Activated B cell treated with CpG ODN at 0.5 μM for 24 hours (primary cell): ENCODE measurements at places on chromosomes 12 and 14.

DNA sequence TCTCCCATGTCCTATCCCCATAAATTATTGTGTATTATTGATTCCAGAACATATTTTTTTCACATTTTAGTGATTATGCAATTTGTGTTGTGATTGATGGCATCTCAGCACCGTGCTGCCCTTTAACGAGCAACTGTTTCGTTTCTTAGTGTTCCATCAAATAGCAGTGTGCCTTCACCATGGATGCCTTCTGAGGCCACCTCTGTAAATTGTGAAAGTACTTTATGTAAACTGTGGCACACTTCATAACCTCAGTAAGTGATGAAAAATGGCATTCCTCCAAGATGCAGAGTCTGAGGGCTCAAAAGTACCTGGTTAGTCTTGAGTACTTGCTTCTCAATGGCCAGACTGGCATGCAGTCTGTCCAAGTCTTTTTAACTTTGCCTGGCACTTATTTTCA is 8.2 kb downstream of the CHST11 start:
- DNase-seq: no peak

DNA sequence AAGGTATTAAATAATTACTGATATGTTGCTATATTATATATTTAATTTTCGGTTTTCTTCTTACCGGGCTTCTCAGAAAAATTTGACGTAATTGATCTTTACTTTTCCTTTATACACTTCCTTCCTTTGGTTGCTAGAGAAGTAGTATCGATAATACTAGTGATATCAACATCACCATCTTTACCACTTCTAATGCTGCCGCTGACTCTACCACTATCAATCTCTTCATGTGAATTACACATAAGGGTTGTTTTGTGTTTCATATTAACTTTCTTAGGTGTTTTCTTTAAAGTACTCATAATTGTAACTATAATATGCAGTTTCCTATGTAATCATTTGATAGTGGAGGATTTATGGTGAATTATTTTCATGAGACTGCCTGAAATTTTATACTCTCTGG is 30.9 kb upstream of the KLRF1 start:
- DNase-seq: no peak

GRCh38 chr12:130831876-130832405 is 7.1 kb downstream of the STX2 start:
- no peak for DNase-seq

DNA sequence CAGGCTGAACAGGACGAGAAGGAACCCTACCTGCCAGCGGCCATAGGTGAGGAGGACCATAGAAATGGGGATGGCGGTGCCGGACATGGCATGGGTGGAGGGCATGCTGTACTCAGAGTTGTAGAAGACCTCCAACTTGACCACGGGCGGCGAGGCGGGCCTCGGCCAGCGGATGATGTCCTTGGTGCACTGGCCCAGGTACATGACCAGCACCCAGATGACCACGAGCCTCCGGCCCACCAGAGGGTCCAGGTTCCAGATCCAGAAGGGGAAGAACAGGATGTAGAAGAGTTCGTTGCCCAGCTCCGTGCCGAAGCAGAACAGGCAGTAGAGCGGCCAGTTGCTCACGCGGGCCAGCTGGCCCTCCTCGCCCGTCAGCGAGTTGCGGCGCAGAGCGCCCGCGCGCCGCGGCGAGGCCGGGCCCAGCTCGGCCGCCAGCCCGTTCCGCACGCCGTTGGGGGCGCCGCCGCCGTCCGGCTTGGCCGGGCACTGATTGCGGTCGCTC is 582 bp downstream of the SGPP1 start:
- DNase-seq: peak; percentile 25

- DNase-seq: no peak
Observed at GRCh38 chr14:52240623-52241022, 26.9 kb upstream of the PTGDR start.

GRCh38 chr14:99904506-99904905 is 111.3 kb downstream of the EML1 start:
- DNase-seq: no peak

DNA sequence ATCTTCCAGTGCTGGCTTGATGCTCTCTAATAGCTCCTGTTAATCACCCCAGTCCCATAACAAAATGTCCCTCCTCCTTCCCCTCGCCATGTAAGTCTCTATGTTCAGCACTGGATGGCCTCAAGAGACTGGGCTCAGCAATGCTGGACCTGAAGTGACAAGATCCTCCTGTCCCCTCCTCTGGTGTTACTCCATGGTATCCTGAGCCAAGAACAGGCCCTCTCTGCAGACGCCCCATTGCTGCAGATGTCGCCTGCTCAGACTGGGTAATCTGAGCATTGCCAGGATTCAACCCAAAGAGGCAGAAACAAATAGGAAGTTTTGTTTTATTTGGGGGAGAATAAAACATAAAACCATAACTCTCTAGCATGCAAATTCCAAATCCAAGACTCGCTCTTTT is 149.7 kb downstream of the NTF3 start:
- DNase-seq: no peak

DNA sequence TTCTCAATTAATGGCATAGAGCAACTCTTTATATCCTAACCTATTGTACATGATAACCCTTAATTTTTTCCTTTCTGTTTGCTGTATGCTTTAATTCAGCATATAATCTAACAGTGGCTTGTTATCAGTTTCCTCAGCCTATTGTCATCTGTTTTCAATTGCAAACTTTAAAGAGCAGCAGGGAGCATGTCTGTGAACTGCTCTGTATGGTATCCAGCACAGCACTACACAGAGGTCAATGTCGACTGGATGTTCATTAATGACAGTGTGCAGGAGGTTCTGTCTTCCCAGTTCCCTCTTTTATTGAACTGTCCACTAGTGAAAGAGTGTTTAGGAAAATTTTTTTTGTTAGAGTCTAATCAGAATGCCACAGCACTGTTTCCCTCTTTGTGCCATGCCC is 609.1 kb downstream of the SOX5 start:
- DNase-seq: no peak

DNA sequence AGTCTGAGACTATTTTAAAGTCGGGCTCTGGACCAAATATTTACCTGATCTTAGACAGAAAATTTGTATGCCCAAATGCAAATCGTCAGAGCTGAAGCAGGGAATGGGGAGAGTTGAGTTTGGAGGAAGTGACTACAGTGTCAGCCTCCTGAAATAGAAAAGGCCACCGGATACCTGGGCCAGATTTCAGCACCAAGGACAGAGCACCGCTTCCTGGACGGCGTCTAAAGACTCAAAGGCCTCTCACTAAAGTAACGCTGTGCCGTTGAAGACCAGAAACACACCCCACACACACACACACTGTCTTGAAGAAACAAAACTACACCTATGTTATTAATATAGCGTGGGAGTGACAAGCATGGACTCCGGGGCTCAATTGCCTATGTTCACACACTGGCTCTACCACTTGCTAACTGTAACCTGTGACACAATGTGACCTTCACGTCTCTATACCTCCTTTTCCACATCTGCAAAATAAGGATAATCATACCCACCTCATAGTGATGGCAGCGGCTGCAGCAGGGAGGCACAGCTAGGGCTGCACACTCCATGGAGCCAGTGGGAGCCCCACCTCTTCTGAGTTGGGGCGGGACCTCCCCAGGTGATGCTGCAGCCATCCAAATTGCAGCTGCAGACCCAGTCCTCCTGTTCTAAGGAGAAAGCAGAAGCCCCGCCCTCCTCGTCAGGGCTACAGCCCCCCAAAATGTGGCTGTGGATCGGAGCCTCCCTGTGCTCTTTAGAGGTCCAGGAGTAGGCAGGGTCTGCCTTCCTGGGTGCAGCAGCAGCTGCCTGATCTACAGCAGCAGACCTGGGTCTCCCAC is 35.6 kb downstream of the KRT76 start:
- no peak for DNase-seq

DNA sequence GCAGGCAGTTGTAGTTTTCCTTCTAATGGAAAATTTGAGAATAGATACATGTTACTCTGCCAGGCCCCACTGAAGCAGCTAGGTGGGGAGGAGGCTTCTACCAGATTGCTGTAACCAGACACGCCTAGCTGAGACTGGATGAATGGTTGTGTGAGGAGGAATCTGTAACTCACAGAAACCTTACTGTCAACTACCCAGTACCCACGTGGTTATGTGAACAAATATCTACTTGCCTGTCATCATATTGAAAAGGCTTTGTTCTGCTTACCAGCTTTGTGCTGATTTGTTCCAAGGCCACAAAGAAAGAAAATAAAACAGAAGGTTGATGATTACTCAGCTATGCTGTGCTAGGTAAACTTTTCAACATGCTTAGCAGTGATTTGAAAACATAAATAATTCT is 167.2 kb downstream of the CAPZA3 start:
- DNase-seq: no peak

- no peak for DNase-seq
Observed at GRCh38 chr12:100020370-100020769, 35.6 kb upstream of the ANKS1B start.

GRCh38 chr12:52385226-52385702 is at the start of gene KRT84:
KRT84 (minus strand) TSS chr12:52385652; CDS start chr12:52385585, 67 bp downstream.
- no peak for DNase-seq

DNA sequence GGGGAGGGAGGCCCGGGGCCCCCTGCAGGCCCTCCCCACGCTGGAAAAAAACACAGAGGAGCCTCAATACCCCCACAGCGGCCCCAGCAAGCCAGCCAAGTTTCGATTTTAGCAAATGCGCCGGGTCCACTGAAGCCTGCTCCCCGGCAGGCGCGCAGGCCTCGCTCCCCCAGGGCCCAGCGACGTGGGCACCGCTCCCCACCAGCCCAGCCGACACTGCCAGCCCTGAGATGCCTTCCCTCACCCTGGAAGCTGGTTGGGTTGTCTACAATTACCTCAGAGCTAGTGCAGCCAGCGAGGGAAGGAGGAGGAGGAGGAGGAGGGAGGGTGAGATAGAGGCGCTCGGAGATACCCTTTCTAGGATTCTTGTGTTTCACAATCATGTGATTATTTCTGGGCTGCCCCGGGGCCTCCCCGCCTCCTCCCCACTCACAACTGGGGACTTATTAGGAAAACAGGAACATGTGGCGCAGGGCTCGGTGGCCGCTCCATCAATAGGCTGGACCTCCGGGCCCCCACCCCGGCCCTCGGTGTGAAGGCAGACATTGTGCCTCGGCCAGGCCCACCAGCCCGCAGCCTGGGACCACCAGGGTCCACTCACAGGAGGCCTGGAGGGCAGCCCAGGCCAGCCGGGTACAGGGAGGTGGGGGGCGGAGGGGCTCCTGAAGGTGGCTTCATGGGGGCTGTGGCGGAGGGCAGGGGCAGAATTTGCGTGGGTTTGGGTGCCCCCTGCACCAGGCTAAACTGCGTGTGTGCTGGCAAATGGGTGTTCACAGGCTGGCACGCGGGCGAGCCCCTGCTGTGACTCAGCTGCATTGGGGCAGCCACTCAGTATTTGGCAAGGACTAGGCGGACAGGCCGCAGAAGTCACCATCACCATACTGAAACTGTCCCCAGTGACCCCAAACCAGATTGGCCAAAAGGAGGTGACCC is 109.9 kb downstream of the NCOR2 start:
- DNase-seq: peak; percentile 60

DNA sequence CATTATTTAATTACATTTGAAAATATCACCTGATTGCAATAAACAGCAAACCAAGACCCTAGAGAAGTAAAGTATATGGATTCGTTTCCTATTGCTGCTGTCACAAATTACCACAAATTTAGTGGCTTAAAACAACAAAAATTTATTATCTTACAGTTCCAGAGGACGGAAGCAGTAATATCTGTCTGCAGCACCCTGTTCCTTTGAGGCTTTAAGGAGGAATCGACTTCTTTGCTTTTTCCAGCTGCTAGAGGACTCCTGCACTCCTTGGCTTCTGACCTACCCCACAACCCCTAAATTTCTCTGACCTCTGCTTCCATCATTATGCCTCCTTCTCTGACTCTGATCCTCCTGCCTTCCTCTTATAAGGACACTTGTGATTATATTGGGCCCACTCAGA is 23.8 kb upstream of the PPM1A start:
- DNase-seq: no peak

- DNase-seq: no peak
Observed at GRCh38 chr12:114506651-114507050, 100.7 kb upstream of the TBX5 start.

GRCh38 chr14:60485598-60486251 is at the start of gene C14orf39:
C14orf39 (minus strand) TSS chr14:60486063; CDS start chr14:60485078, 985 bp downstream.
- no peak for DNase-seq

DNA sequence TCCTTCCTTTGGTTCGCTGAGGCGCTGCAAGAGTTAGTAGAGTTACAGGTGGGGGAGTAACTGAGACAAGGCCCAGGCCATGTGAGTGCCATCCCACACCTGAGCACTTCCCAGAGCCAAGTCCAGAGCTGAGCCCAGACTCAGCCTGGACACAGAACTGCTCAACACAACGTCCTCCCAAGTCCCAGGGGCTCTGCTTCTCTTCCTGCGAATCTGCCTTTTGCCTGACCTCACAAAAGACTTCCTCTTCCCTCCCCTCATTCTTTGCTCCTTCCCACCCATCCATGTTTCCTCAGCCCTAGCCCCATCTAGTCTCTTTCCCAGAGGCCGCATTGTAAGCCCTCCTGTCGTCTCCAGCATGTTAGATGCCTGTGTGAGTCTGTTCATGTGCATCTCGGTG is 16.6 kb upstream of the MCRS1 start:
- no peak for DNase-seq

- no peak for DNase-seq
Observed at GRCh38 chr14:23864259-23864658, 89.3 kb upstream of the DHRS4 start.

GRCh38 chr12:75783093-75783877 is 248.3 kb downstream of the PHLDA1 start:
- DNase-seq: no peak

DNA sequence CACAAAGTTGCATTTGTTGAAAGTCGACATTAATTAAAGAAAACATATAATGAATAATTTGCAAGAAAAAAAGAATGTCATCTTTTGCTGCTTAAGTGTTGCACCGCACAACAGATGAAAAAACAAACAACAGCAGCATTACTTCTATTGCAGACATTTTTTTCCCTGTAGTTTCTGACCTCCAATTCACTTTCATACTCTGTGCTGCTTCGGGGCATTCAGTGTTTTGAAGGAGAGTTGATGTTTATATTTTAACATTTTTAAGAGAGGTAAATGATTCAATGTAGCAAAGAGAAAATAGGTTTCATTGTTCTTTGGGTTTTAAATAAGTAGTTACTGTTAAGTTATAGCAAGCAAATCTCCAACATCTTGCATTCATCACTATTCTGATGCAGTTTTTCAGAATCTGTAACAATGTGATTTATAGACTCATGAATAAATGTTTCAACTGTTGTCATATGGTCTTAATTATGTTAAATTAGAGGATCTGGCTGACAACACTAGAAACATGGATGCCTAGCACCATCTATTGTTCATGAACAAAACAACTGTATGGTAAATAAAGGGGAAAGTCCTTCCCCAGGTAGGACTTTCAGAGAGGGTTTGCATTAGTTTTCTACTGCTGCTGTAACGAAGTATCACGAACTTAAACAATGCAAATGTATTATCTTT is 168.1 kb downstream of the BCAT1 start:
- no peak for DNase-seq

DNA sequence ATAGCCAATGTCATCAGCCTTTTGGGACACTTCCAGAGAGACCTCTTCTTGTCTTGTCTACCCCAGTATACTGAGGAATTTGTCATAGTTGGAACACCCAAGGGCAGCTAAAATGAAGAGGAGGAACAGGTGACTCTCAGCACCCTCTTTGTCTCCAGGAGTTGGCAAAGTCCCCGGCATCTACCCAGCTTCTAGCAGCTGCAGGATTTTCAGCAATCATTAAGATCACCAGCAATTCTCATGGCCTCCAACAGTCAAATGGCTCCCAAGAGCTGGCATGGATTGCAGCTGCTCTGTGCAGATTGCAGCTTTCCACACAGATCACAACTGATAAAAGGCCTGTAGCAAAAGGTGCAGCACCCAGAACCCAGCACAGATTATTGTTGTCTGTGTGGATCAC is 32.9 kb downstream of the RERGL start:
- no peak for DNase-seq

GRCh38 chr14:64488590-64489099 is 15.0 kb downstream of the ZBTB25 start:
- DNase-seq: no peak
